Activated naive CD4-positive, alpha-beta T cell treated with anti-CD3 and anti-CD28 coated beads for 36 hours (primary cell): ENCODE measurements at places on chromosomes 3 and 15.

DNA sequence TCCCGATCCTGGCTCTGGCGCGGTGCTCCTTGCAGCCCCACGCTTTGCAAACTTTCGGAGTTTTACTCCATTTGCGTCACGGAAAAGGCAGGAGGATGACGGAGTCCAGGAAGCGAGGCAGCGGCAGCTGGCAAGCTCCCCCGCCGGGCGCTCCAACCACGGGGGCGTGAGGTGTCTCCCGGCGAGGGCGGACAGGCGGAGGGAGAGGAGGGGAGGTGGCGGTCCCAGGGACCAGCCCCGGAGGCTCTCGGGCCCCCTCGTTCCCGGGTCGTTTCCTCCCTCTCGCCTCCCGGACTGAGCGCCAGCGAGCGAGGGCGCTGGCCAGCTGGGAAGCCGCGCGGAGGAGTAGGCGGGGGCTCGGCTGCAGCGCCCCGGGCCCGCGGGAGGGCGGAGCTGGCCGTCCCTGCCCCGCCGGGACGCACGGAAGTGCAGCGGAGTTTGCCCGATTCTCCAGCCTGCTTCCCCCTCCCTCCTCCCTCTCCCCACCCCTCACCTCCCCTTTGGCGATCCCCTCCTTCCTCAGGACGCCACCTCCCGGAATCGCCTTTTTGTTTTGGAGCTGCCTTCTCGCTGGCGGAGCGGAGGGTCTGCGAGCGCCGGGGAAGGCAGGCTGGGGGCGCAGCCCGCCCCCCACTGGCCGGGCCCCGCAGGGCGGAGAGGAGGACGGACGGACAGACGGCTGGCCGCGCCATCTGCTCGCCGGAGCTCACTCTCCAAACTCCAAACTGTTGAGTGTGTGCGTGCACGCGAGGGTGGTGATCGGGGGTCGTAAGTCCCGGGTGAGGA lies at the start of gene SNX33:
Gene SNX33, plus strand, starts transcription at position 543 of the 786 bp plus-strand sequence. CDS start 1,191 bp downstream, outside the sequence.
- peak; percentile 77 for DNase-seq

DNA sequence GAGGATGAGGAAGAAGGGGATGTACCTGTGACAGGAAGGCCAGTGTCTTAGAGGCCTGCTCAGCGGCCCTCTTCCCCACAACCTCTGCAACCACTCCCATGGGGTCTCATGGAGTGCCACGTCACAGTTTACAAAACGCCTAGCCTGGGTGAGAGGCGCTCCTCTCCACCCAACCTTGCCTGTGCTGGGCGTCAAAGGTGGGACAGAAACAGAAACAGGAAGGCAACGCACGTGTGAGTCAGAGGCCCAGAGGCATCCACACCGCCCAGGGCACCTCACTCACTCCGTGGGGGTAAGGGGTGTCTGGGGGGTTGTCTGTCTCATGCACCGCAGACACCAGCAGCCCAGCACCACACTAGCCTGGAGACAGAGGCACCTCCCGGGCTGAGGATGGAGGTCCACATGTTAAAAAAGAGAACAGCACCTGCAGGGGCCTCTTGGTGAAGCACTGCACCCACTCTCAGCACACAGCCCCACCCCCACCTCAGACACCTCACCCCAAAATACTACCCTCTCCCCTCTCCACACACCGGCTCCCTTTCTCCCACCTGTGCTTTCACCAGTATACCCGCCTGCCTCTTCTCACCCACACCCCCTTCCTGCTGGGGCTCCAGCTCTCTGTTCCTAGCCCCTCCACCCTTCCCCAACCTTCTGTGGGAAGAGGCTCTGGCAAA lies 4.7 kb upstream of the CALML4 start:
- peak; percentile 61 for DNase-seq

GRCh38 chr3:175956964-175957363 lies 1097.8 kb downstream of the NAALADL2 start:
- no peak for DNase-seq

DNA sequence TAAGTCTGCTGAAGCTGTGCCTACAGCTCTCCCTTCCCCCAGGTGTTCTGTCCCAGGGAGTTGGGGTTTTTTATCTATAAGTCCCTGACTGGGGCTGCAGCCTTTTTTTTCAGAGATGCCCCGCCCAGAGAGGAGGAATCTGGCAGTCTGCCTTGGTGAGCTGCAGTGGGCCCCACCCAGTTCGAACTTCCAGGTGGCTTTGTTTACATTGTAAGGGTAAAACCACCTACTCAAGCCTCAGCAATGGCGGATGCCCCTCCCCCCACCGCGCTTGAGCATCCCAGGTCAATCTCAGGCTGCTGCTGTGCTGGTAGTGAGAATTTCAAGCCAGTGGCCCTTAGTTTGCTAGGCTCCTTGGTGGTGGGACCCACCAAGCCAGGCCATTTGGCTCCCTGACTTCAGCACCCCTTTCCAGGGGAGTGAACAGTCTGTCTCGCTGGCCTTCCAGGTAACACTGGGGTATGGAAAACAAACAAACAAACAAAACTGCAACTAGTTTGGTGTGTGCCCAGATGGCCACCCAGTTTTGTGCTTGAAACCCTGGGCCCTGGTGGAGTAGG lies 189.4 kb downstream of the MFSD1 start:
- no peak for DNase-seq

GRCh38 chr3:135079095-135079494 lies 284.0 kb downstream of the EPHB1 start:
- no peak for DNase-seq

- no peak for DNase-seq
Measured at GRCh38 chr15:98782801-98783200, 134.5 kb downstream of the IGF1R start.

GRCh38 chr15:95647531-95648277 lies 682.8 kb upstream of the NR2F2 start:
- no peak for DNase-seq

- no peak for DNase-seq
Measured at GRCh38 chr15:77982127-77982490, 95.4 kb downstream of the TBC1D2B start.

GRCh38 chr3:17551895-17552294 lies 190.5 kb downstream of the TBC1D5 start:
- no peak for DNase-seq
